ENCODE measurements at places on chromosomes 7 and 10.
A peak's percentile ranks its signal among the peaks of the same experiment; 100 is the strongest.

GRCh38 chr10:24822590-24822989 is 98.9 kb upstream of the ARHGAP21 start:
- peak; percentile 24 for DNase-seq

DNA sequence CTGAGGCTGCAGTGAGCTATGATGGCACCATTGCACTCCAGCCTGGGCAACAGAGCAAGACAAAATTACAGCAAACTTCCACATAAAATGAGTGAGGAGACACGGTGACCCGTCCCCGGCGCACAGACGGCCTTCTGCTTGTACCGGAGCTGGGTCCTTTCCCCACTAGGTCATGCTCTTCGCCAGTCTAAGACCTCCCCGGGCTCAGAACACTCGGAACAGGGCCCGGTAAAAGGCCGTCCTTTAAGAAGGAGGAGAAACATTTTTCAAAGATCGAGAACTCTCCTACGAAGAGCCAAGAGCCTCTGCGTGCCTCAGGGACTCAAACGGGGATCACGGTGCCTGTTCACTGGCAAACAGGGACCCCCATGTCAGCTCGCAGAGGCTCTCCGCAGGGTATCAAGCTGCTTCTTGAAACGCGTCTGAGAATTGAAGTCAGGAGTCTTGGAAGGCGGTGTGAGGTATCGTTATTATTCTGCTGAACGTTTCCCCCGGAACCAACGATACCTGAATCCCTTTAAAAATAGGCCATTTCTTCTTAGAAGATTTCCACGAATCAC is 9.0 kb downstream of the CARD11 start:
- DNase-seq, result no peak

- DNase-seq, result no peak
Observed at GRCh38 chr7:106060394-106060920, 51.7 kb downstream of the SYPL1 start.

DNA sequence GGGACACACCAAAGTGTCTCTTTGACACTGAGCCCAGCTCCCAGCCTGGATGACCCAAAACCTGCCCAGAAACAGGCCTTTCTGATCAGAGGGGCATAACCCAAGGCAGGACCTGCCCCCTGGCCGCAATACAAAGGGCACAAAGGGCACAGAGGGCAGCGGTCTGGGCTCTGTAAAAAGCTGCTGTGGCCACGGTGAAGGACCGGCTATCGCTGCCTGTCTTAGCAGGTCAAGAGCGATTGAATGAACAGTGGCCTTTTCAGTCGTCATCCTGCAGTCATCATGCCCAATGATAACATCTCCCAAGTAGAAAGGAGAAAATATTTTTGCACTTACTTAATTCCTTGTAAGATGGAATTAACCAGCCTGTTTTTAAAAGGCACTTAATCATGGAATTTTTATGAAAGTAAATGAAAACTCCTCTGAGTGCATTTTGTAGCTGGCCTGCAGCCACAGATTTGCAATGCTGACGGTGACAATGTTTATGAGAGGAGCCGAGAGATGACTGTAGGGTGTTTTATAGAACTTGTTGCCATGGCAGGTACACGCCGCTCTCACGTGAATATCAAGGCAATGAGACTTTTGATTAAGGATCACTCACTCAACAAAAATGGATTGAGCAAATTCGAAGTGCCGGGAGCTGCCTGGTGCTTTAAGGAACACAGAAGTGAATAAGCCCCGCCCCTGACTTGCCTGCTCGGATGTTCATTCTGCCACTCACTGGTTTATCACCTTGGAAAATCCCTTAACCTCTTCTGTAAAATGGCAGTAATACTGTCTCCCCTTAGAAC is 47.3 kb upstream of the BHLHA15 start:
- no peak for DNase-seq

GRCh38 chr10:614790-615582 is 74.5 kb downstream of the DIP2C start:
- DNase-seq, result peak; percentile 75

- no peak for DNase-seq
Observed at GRCh38 chr7:151381098-151381347, 28.8 kb downstream of the WDR86 start.

- DNase-seq, result no peak
Observed at GRCh38 chr7:66507764-66508296, 120.9 kb upstream of the KCTD7 start.

GRCh38 chr7:129874722-129875121 is 78.0 kb downstream of the UBE2H start:
- DNase-seq, result no peak

DNA sequence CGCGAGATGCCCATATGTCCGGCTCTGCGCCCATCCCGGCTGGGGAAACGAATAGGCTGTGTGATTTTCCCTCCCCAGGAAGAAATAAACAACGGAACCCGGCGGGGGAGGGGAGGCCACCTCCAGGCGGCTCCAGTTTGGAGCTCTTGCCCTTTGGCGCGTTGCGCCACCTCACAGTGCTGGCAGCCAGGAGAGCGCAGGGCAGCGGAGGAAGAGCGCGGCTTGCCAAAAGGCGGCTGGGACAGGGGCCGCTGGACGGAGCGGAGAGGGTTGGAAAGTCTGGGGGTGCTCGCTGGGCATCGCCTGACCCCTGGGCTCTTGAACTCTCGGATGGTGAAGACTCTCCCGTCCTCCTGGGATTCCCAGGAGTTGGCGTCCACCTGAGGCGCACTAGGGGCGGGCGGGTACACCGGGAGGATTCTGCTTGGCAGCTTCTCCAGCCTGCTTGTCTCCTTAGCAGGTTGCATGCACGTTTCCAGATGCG is 5.3 kb upstream of the NEUROG3 start:
- no peak for DNase-seq

GRCh38 chr7:140640727-140641523 is at the start of gene DENND2A:
Gene DENND2A, minus strand, starts transcription at chr7:140640813. Its CDS starts 38,416 bp downstream, at chr7:140602397.
- DNase-seq, result peak; percentile 39

GRCh38 chr7:14875941-14876587 is 26.5 kb downstream of the DGKB start:
- DNase-seq, result no peak
